ENCODE measurements at places on chromosomes 1 and 21. TPM values are rescaled to one million over a fixed set of nuclear protein-coding genes. Genes with fewer than 3 reads are reported as not detected.

The FAM76A gene
- total RNA-seq: 12.6 TPM

- DNase-seq: no peak
Measured at GRCh38 chr1:91670781-91671180, 170.1 kb downstream of the CDC7 start.

GRCh38 chr1:174797398-174797797 lies 202.3 kb upstream of the CACYBP start:
- no peak for DNase-seq

DNA sequence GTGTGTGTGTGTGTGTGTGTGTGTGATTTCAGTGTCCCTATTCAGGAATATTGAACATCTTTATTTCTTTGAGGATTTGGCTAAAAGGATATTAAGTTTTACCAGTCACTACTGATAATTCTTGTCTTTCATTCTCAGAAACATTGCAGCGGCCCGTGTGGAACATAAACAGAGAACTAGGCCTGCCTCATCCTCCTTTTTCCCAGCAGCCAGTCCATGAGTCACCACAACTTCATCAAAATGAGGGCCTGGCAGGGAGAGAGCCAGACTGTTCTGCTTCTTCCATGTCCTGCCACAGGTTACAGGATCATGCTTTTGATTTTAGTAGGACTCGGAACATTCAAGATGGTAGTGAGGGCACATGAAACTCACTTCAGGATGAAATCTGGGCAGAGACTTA lies 50.7 kb downstream of the LRIG2 start:
- no peak for DNase-seq

DNA sequence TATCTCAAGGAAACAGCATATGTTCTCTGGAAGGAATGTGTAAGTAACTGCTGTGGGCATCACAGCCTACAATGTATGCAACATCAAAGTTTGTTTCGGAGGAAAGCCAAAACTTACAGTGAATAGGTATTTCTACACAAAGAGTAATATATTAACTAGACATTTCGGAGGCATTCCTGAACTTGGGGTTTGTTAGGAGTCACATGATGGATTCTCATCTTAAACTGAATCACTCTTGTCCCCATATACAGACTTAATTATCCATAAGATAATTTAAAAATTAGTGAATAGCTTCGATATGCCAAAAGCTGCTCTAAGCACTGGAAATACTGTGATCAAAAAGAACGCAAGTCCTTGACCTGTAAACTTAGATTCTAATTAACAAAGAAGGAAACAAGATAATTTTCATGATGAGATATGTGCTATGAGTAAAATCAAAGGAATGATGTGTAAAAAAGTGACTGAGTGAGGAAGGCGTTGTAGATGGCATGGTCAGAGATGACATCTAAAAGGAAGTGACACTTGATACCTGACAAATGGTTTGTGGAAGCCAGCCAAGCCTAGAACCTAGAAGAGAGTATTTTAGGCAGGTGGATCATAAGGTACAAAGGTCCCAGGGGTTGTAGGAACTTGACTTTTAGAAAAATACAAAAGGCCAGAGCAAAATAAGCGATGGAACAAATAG lies 273.1 kb downstream of the MRPL39 start:
- no peak for DNase-seq

- DNase-seq: peak; percentile 57
Measured at GRCh38 chr1:55402142-55402541, 187.0 kb upstream of the USP24 start.

DNA sequence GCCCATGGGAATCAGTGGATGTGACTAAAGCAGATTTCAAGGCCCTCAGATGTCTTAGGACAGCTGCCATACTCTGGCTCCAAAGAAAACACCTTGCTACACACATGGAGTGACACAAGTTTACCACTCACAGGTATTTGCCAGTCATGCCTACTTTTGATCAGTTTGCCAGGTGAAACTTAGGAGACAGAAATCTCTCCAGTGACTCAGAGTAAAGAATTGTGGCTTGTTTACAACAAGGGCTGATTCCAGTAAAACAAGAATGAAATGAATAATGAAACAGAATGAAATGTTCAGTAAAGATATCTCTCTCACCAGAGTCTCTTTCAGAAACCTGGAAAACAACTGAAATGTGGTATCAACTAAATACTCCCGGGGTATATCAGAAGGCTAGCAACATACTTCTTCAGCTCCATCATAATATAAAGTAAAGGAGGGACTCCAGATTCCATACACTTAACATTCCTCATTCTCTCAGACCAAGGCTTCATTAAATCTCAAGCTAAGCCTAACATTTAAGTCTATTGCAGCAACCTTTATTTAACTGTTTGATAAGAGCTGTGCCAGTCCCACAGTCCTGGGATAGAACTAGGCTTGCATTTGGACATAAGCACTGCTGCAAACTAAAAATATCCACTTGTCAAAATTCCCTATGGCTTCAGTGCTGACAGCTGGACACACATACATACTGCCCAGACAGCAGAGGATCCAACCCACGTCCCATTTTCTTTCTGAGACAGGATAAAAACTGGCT lies 143.3 kb downstream of the SIPA1L2 start:
- DNase-seq: peak; percentile 57

Measured in cardiac muscle cell (in vitro differentiated cells and primary cell).